ENCODE measurements at places on chromosomes 1 and 21. TPM values are rescaled to one million over a fixed set of nuclear protein-coding genes. Genes with fewer than 3 reads are reported as not detected.

The INAVA gene
- total RNA-seq = 0.45 TPM

The PMF1 gene
- 67.7 TPM for total RNA-seq

The IRF6 gene
- 0.10 TPM for total RNA-seq

The TSACC gene
- 0.65 TPM for total RNA-seq

The LMOD1 gene
- total RNA-seq = not detected

The NKAIN1 gene
- not detected for total RNA-seq

The HSPA6 gene
- total RNA-seq = 1.2 TPM

The SMIM1 gene
- total RNA-seq = not detected

The CLCA1 gene
- not detected for total RNA-seq

The DDX59 gene
- total RNA-seq = 34.0 TPM

The MMP23B gene
- total RNA-seq = 2.4 TPM

The KPNA6 gene
- total RNA-seq = 64.3 TPM

The CD1B gene
- total RNA-seq = not detected

The PPIAL4G gene
- 0.45 TPM for total RNA-seq

The TIE1 gene
- 0.45 TPM for total RNA-seq
